ENCODE measurements at places on chromosomes 1 and 21.

- no peak for DNase-seq
These were observed 51.3 kb downstream of the MAP10 start for GRCh38 chr1:232856541-232856940.

DNA sequence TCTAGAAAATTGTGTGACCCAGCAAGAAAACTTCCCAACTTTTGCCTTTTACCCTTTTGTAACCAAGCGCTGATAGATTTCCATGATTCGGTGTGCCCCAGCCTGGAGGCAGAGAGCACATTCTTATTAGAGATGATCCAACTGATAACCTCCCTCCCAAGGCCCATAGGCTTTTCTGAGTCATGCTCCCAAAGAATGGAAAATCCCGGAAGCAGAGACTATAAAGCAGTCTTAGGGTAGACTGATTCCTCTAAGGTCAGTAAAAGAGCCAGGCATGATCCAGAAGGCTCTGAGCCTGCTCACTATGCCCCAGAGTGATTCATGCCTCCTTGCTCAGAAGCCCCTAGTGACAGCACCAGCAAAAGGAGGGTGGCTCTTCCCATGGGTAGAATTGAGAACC lies 4.3 kb downstream of the CAMK1G start:
- DNase-seq: peak; percentile 21

DNA sequence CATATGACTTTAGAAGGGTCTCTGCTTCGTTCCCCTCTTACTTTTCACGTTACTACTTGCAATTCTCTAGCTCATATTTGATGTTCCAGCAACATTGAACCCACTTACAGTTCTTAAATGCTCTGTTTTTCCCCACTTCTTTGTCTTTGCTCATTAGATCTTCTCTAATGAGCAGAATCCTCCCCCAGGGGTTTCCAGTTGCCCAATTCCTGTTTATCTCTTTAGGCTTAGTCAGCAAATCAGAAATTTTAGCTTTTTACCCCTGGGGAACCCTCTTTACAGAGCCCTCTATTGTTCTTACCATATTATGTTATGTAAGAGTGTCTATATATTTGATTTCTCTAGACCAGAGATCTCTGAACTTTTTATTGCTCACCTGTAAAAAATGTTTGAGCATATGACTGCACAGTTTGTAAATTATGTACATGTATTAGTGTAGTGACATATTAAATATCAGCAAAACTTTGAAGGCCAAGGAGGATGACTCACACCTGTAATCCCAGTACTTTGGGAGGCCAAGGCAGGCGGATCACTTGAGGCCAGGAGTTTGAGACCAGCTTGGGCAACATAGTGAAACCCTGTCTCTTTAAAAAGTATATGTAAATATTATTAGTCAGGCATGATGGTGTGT lies 71.4 kb downstream of the FNBP1L start:
- no peak for DNase-seq

GRCh38 chr21:42293649-42294272 lies 21.4 kb downstream of the TFF3 start:
- DNase-seq: no peak

DNA sequence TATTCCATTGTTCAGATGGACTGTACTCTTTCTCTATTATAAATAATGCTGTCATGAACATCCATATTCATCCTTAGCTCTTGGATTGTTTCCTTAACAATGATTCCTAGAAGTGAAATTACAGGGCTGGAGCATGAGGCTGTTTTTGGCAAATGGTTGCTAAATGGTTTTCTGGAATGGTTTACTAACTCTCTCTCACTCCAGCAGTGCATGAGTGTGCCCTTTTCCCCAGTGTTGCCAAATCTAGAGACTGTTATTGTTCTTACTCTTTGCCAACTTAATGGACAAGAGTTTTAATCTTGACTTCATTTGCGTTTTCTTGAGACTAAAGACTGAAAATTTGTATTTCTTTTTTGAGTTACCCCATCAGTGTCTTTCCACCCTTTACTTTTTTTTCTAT lies 113.0 kb downstream of the PAPPA2 start:
- no peak for DNase-seq

GRCh38 chr1:203183828-203184227 lies 2.7 kb downstream of the CHI3L1 start:
- DNase-seq: no peak

DNA sequence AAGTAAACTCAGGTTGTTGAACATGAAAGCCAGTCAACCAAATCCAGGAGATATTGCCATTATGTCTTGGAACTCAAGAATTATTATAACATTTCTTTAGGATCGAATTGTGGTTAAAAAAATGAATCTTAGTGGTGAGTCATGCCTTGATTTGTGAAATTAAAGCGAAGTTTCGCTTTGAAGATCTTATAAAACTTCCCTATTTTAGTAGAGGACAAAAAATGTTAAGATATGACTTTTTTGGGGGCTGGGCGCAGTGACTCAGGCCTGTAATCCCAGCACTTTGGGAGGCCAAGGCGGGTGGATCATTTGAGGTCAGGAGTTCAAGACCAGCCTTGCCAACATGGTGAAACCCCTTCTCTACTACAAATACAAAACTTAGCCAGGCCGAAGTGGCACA lies 39.5 kb upstream of the PTBP2 start:
- DNase-seq: no peak

- no peak for DNase-seq
These were observed 175.7 kb downstream of the PSMG1 start for GRCh38 chr21:39007532-39007931.

DNA sequence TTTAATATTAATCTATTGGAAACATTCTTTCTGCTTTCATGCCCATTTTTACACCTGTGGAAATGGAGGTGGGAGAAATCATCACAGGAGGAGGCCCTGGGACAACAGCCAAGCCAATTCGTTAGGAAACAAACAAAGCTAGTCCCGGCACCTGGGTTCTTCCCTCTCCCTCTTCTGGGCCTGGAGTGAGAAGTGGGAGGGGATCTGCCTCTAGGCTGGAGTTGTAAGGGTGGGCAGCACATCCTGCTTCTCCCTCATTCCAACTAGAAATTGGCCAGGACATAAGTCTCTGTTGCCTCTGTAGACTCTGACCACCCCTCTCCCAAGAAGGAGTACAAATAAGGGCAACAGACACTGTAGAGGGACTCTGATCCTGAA lies 20.2 kb upstream of the ERO1B start:
- DNase-seq: no peak

GRCh38 chr1:200351826-200352549 lies 57.8 kb downstream of the ZNF281 start:
- no peak for DNase-seq

DNA sequence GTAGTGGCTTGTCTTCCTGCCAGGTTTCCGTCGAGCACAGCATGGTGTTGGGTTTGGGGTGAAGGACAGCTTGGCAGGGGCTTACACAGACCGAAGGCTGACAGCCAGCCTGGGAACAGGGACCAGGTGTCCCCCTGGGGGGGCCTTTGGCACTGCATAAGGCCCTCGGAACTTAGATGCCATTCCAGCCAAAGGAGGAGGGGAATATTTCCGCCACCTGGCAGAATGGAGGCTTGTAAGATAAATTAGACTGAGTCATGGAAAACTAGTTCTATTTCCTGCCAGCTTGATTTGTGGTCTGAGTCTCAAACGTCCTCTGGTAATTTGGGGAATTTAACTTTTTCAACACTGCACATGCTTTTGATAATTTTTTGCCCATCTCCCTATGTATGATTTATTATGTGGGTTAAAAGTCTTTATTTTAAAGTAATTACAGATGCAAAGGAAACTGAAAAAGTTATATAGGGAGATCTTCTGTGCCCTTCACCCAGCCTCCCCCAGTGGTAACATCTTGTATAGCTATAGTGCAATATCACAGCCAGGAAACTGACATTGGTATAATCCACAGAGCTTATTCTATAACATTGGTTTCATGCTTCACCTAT lies 11.5 kb upstream of the TMEM51 start:
- no peak for DNase-seq

DNA sequence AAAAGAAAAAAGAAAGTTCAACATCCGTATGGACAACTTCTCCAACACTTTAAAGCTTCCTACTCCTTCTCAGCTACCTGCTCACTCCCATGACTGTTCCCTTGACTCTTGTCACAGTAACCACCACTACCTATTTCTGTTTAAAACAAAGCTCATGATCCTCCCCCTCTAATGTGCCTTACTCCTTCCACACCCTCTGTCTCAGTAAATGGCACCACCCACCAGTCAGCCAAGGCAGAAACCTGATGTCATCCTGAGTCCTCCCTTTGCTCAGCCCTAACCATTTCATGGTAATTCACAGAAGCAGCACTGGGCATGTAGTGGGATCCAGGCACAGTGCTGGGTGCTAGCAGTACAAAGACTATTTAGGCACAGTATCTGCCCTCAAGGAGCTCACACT lies 63.0 kb upstream of the PPM1J start:
- DNase-seq: no peak

GRCh38 chr1:7614576-7615074 lies 156.5 kb upstream of the VAMP3 start:
- no peak for DNase-seq

DNA sequence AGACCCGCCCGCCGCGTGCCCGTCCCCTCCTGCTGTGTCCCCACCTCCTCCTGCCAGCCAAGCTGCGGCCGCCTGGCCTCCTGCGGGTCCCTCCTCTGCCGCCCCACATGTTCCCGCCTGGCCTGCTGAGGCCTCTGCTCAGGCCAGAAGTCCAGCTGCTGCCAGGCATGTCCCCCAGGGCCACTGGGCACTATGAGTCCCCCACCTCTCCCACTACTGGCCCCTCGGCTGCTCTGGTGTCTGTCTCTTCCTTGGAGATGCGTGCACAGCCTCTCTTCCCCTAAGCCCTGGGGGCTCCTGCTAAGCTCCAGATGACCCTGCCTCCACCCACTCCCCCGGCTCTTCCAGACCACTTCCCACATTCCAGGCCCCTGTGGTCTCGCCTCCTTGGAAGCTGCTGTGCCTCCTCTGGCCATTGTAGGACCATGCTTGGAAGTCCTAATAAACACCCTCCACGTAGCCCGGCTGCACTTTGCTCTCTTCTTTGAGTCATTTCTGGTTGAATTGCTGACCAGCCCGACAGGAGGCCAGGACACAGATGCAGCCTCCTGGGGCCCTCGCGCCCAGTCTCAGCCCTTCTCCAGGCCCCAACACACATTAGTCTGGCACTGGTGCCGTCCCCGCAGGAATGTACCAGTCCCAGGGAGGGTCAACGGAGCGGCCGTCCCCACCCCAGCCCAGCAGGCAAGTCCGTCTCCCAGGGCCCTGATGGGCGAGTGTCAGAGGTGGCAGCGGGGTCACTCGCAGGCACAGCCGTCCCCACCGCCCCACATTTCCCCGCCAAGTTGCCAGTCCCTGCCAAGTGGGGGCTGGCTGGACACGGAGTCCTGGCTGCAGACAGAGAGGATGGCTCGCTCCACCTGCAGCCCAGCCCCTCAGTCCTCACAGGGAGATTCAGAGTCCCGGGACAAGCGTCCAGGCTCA lies 1.1 kb downstream of the KRTAP10-12 start:
- DNase-seq: no peak

DNA sequence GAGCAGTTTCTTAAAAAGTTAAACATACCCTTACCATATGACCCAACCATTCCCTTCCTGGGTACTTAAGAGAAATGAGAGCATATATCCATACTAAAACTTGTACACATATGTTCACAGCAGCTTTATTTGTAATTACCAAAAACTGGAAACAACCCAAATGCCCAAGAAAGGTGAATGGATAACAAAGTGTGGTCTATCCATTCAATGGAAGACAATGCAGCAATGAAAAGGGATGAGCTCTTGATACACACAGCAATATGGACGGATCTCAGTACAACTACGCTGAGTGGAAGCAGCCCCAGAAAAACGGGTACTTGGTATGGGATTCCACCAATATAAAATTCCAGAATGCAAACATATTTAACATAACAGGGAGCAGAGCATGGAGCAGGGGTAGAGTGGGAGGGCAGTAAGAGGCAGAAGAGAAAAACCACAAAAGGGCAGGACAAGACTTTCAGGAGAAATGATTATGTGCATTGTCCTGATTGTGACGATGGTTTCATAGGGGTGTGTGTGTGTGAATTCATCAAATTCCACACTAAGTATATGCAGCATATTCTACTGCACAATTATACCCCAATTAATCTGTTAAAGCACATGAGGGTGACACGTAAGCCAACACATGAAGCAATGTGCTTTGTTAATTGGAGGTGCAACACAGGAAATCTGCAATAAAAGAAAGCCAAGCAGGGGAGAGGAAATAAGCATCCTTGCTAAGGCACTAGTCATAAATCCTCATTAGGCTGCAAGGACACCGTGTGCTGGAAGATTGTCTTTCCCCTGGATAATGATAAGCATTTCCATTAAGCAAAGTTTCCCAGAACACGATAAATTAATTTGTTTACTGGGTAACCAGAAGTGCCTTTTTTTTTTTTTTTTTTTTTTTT lies 113.1 kb upstream of the KRTAP19-8 start:
- DNase-seq: no peak

- DNase-seq: no peak
These were observed 106.4 kb upstream of the PBX1 start for GRCh38 chr1:164452549-164452948.

GRCh38 chr1:53576866-53577760 lies 117.9 kb downstream of the DMRTB1 start:
- DNase-seq: no peak

- no peak for DNase-seq
These were observed 115.2 kb upstream of the SNX7 start for GRCh38 chr1:98546319-98546718.

DNA sequence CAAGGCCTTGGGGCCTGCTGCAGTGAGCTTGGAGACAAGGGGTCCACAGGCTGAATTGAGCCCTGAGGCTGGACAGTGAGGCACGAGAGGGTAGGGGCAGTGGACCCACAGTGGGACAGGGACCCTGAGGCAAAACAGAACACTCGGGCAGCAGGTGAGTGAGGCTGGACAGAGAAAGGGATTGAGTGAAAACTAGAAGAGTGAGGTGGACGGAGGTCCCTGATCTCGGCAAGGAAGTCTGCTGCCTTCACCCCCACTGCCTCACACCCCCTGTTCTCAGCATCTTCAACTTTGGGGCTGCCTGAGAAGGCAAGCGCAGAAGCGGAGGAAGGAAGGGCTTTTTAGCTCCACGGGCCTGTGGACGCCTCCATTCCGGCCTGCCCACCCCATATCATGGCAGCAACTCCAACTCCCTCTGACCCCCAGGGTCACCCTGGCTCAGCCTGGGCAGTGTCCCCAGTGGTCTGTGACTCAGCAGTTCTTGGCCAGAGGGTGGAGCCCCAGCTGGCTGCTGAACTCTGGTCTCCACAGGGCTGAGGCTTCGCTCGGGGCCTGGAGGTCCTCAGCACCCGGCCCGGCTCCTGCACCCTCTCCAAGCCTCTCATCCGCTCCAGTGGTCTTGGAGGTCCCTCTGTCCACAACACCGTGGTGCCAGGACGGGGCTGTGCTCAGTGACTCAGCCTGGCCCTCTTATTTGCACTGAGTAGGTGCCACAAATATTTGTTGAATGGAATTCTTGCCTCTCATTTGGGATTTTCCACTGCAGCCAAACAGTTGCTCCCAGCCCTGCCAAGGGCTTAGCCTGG lies 60.0 kb upstream of the EPS8L3 start:
- peak; percentile 38 for DNase-seq

GRCh38 chr1:33973799-33974545 lies 110.1 kb downstream of the HMGB4 start:
- DNase-seq: no peak

GRCh38 chr1:59292562-59292961 lies 4.3 kb upstream of the FGGY start:
- DNase-seq: peak; percentile 58
